Stimulated activated CD4-positive, alpha-beta T cell treated with anti-CD3 and anti-CD28 coated beads, TNF-alpha, amount 100 ng/mL, for 48 hours (primary cell): ENCODE measurements at places on chromosomes 7 and 10.

- no peak for DNase-seq
Measured at GRCh38 chr7:79199961-79200360, 253.5 kb downstream of the MAGI2 start.

DNA sequence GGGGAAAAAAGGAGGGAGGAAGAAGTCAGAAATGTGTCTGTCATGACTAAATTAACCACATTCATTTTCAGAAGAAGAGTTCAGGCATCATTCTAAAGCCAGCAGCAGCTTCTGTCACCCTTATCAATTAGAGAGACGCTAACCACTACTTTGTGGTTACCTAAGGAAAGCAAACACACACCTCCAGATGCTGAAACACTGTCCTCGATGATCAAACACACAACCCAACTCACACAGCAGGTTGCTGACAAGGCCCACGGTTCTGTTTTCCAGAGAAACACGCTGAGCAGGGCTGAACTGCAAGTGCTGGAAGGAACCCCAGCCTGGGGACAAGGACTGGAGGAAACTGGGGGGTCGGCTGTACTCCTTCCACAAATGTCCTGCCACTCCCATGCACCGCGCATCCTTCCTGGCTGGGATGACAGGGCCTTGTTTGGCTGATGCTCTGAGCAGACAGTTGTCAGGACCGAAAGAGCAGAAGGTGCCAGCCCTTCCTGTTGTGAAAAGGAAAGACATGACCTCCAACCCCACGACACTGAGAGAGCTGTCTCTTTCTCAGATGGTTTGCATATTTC lies 36.6 kb downstream of the PRKCQ start:
- no peak for DNase-seq

- DNase-seq = peak; percentile 59
Measured at GRCh38 chr7:32427769-32428291, 62.4 kb downstream of the LSM5 start.

GRCh38 chr7:121575194-121575765 lies 179.2 kb upstream of the FAM3C start:
- DNase-seq = no peak

- DNase-seq = no peak
Measured at GRCh38 chr7:8320174-8320573, 58.2 kb upstream of the ICA1 start.

- no peak for DNase-seq
Measured at GRCh38 chr7:138625849-138626230, 75.3 kb downstream of the SVOPL start.

DNA sequence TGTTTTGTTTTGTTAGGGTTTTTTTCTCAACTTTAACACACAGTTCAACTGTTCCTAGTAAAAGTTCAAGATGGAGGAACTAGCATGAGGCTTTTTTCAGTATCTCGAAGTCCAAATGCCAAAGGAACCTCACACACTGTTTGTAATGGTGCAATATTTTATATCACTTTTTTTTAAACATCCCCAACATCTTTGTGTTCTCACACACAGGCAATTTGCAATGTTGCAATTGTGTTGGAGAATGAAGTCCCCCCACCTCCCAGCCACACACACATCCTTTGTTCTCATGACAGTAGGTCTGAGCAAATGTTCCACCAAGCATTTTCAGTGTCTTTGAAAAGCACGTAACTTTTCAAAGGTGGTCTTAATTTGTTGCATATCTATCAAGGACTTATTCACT lies 120.9 kb downstream of the TWIST1 start:
- no peak for DNase-seq
